ENCODE measurements at places on chromosomes 11 and 22.

GRCh38 chr11:92707665-92708064 is 261.8 kb upstream of the MTNR1B start:
- no peak for DNase-seq

- no peak for DNase-seq
Measured at GRCh38 chr22:46773076-46773475, 10.6 kb downstream of the TBC1D22A start.

DNA sequence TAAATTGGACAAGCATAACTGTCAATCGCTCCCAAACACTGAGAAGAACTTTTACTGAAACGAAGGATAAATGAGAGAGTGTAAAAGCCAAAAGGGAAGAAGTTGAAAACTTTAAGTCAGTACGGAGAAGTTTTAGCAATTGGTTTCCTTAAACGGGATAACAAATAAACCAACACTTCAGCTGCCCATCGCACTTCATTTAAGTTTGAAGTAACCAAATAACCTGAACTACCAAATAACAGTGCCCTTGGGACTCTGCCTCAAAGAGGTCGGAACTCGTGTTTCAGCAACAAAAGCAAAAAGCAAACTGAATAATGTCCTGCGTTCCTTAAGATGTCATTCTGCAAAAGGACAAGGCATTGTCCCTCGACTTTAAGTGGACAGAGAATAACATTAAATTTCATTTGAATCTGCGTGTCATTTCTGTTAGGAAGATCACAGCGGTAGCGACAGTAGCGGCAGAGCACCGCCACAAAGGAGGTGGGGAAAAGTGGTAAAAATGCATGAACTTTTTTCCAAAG is 127.0 kb upstream of the C11orf58 start:
- no peak for DNase-seq

DNA sequence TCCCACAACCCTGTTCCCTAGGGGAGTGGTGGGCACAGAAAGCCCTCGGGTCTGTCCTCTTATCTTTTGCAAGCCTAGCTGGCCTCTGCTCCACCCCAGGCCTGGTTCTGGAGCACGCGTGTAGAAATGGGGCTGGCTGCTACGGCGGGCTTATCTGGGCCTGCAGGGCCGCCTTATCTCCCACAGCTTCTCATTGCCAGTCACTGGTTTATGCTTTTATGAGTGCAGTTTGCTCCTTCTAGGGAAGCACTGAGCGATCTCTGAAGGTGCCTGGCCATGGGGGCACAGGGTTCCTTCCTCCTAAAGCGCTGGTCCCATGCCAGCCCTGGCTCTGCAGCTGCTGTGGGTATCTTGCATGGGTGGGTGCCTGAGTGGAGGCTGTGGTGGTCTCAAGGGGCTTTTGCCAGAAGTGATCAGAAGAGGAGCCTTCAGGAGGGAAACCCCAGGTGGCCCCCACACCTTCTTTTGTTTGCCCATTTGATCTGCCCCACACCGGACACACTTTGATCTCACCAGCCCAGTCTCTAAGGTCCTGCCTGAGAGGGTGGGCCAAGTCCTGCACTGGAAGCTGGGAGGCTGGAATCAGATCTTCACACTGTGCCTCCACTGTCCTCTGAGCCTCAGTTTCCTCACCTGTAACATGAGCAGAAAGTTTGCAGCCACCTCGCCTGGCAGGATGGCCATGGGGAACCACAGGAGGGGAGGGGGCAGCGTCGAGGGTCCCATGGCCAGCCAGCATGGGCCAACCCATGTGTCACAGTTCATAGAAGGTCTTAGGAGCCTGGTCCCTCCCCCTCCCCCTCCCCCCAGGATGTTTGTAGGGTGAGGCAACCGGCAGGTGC is 86.6 kb upstream of the FGF3 start:
- DNase-seq: no peak

DNA sequence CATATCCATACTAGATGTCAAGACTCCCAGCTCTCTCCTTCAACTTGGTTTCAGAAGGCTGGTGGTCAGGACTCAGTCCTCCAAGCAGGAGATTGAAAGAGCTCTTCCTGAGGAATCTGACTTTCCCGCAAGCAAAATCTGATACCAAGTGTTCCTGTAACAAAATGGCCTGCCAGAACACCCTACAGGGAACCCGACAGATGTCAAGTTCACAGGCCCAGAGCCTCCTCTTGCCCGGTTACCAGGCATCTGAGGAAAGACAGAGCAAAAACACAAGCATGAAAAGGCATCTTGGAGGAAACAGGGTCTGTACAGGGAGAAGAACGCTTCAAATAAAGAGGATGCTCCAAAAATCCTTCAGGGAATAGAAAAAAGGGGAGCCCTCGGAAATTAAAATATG is 8.7 kb upstream of the KCNJ5 start:
- no peak for DNase-seq

DNA sequence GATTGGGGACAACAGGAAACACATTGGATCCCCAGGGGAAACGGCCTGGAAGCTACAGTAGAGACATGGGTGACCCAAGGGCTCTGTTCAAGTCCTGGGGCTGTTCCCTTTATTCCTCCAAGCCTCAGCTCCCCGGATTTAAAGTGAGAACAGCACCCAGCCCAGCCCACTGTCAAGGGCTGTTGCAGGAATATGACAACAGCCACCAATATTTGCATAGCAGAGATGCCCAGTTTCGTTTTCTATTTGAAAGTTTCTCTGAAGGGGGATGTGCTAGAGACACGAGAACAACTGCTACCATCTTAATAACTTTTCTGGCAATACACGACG is 81.1 kb upstream of the WNT7B start:
- DNase-seq: no peak

- DNase-seq: no peak
Measured at GRCh38 chr11:104661471-104661870, 236.8 kb downstream of the CASP12 start.

- peak; percentile 50 for DNase-seq
Measured at GRCh38 chr11:57427727-57428082, 784 bp upstream of the SLC43A3 start.

GRCh38 chr11:77819411-77819920 is 1.1 kb downstream of the RSF1 start:
- peak; percentile 60 for DNase-seq

DNA sequence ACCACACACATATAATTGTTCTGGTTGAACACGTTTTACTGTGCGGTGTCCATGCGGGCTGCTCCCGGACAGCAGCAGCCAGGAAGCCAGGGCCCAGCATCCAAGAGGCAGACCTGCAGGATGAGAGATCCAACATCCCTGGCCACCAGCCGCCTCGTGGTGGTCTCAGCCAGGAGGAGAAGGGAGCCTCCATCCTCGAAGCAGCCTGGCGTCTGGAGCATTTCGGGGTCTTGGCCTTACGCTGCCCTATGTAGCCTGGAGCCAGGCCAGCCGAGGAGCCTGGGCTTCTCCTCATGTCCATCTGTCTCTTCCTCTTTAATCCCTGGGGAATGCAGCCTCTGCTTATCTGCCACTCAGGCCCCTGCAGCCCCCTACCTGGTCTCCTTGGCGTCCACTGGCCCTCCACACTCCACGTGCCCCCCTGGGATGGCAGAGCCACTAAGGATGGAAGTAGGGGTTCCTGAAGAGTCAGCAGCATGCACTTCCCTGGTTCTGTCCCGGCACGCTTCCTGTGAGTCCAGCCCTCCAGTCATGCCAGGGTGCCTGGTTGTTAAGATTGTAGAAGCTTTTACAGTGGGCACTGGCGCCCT is 253.2 kb downstream of the TBC1D22A start:
- no peak for DNase-seq

DNA sequence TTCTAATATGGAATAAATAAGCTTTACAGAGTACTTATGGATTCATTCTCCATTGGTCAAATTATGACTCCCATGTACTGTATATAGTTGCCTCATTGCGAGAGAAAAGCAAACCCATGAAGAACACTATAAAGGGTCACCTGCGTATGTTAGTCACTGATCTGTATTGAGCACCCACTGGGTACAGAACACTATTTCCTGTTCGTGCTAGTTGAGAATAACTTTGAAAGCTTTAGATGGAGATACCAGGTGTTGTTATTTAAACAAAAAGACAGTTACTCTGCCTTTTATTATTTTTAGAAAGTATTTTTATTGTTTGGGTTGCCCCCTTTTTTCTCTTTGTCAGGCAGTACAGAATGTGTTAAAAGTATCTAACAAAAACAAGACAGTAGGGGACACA is 79.9 kb downstream of the DEUP1 start:
- no peak for DNase-seq

GRCh38 chr22:40425082-40425481 is 54.7 kb downstream of the SGSM3 start:
- no peak for DNase-seq

- DNase-seq: no peak
Measured at GRCh38 chr11:45773786-45774655, 30.9 kb upstream of the SLC35C1 start.

DNA sequence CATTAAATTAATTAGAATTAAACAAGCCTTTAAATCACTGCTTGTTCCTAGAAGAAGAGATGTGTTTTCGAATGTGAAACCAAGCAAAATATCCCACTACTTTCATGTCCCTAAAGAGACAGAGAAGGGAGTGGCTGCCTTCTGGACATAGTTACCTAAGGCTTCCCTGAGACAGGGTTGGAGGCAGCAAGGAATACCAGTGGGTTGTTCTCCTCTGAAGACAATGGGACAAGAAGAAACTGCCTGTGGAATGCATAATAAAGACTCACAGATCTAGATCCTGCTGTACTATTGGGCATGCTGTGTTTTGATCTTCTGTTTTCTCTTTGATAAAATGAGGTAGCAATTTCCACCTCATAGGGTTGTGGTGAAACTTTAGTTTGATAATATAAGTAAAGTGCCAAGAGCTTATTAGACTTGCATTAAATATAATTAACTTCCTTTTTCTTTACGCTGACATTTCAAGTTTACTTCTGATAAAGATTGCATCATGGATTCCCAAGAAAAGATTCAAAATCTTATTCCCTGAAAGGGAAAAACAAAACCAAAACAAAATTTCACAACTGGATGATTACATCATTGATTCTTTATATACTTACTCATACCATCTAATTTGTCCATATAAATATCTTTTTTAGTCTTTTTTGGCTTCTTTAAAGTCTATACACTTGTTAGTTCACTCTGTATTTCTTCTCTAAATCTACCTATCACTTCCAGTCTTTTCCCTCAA is 621.3 kb downstream of the ETS1 start:
- no peak for DNase-seq

GRCh38 chr22:24481641-24482040 is 13.5 kb upstream of the UPB1 start:
- DNase-seq: no peak

DNA sequence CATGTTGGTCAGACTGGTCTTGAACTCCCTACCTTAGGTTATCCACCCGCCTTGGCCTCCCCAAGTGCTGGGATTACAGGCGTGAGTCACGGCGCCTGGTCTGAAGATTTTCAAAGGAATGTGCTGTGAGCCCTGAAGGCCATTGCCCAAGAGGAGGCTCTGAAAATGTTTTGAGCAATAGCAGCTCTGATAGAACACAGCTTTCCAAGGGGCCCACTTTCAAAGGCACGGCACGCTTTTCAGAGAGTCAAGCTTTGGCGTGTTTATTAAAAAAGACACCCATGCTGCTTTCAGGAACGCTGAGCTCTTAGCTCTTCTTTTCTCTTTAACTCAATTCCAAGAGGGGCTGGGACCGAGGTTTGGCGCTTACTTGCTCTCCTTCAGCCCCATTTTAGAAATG is 73.8 kb upstream of the CDON start:
- peak; percentile 91 for DNase-seq

GRCh38 chr22:49948958-49949913 is 11.3 kb upstream of the PIM3 start:
- no peak for DNase-seq

DNA sequence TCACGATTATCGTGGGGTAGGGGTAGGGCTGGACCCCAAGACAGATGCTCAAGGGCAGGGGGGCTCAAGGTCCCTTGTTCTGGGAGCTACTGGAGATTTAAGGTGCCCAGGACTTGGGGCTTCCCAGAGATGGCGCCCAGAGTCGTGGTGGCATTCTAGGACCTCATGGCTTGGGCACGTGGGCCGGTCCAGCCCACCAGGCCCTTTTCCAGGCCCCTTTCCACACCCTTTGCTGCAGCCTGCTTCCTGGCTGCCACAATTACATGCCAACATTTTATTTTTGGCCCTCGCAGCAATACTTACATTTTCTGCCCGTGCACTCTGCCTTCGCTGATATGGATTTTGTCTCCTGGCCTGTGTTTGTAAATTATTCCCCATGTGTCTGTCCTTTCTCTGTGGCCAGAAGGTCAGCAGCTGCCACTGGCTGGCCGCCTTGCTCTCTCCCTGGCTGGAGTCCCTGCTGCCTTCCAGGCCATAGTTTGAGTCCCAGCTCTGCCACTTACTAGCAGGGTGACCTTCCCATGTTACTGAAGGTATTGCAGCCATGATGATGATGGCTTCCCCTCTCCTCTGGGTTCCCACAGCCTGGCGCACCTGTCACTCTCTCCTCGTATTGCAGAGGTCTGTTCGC is 11.2 kb downstream of the MB start:
- no peak for DNase-seq

GRCh38 chr11:44577231-44577830 is 11.9 kb downstream of the CD82 start:
- no peak for DNase-seq

- DNase-seq: peak; percentile 36
Measured at GRCh38 chr22:45127866-45128265, 35.9 kb upstream of the NUP50 start.

GRCh38 chr11:3867209-3868091 is 12.0 kb downstream of the STIM1 start:
- DNase-seq: no peak

DNA sequence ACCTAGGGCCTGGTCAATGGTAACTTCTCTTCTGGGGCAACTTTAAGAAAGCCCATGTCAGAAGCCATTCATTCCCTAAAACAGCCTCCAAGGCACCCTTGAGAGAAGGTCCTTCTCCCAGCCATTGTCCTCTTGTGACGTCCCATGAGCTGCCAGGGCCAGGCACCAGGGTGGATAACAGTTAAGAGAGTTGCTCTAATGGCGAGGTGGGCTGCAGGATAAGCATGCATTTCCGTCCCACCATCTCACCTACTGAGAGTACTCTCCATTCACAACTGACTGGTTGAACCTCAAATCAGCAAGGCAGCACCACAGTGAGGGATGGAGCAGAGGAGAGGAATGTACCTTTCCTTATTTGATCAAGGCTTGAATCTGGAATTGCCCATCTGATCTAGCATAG is 14.6 kb downstream of the POU2AF1 start:
- DNase-seq: no peak

DNA sequence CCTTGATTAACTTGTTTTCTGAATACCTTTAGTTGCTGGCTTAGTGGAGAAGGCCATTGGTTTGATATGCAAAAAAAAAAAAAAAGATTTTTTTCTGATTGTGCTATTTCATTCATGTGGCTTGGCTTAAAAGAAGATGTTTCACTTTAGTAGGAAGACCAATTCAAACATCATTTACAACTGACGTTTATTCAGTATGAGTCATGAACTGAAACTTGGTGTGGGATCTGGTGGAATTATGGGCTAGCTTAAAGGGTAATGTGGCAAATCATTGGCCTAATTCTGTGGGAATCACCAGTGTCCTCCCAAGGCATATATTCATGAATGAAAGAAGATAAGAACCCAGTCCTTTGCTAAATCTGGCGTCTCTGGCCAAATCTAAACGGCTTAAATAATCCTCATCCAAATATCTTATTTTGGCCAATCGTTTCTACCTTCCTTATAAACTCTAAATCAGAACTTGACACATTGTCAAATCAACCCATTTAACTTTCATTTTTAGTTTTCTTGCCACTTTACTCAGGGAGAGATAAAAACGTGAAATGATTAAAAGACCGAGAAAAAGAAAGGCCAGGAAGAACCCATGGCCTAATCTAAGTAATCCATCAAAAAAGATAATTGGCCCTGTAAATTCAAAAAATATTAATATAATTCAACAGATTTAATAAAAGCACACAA is 77.0 kb downstream of the DDIAS start:
- peak; percentile 52 for DNase-seq

Data from GM04504 (cell line).